ENCODE measurements at places on chromosomes 13 and 19. TPM values are rescaled to one million over a fixed set of nuclear protein-coding genes. Genes with fewer than 3 reads are reported as not detected.
A peak's percentile ranks its signal among the peaks of the same experiment; 100 is the strongest.

DNA sequence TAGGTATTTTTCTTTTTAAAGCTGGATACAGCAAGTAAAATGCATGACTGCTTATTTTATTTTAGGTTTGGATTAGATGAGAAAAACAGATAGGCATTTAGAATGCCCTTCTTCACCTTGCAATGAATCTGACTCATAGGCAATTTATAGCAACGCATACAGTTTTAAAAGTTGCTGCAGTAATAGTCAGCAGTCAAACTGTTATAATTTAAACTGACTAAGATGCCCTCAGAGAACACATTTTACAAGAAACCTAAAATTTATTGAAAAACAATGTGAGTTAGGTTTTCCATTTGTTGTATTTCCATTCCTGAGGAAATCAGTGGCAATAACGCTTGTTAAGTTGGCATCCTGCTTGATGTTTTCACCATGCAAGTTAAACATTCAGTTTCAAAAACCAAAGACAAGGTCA, 1128.2 kb upstream of the PCDH9 start:
- DNase-seq, result no peak
- no peaks in the 10 kb centered on the region for H3K27me3 ChIP-seq
- no peaks in the 10 kb centered on the region for H3K4me1 ChIP-seq

GRCh38 chr19:42189133-42189532, 28.3 kb downstream of the DEDD2 start:
- H3K4me1 ChIP-seq, result no peaks in the 10 kb centered on the region
- H3K27me3 ChIP-seq, result no peaks in the 10 kb centered on the region
- no peak for DNase-seq
- H3K4me3 ChIP-seq, result no peak overlapping the region

DNA sequence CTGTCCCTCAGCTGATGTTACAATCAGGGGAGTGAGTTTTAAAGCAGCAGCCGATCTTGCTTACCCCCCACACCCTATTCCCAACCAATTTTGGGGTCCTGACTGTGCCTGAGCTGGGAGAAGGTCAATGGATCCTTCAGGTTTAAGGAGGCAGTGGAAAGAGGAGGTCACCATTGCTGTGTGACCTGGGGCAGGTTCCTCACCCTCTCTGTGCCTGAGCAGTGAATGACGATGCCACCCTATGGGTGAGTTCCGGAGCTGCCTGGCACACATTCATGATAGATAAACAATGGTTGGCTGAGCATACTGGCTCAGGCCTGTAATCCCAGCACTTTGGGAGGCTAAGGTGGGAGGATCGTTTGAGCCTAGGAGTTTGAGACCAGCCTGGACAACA, 20.3 kb upstream of the JUND start:
- no peaks in the 10 kb centered on the region for H3K27me3 ChIP-seq
- peak overlapping the region; percentile 100 for H3K27ac ChIP-seq
- no peak overlapping the region for H3K4me3 ChIP-seq
- DNase-seq, result no peak
- H3K36me3 ChIP-seq, result no peaks in the 10 kb centered on the region
- H3K4me1 ChIP-seq, result peaks cover 36% of the 10 kb centered on the region

GRCh38 chr19:772730-773436, 22.0 kb downstream of the MISP start:
- H3K4me3 ChIP-seq, result no peak overlapping the region
- no peak overlapping the region for H3K27ac ChIP-seq
- no peaks in the 10 kb centered on the region for H3K4me1 ChIP-seq
- DNase-seq, result no peak
- no peaks in the 10 kb centered on the region for H3K36me3 ChIP-seq
- H3K27me3 ChIP-seq, result no peaks in the 10 kb centered on the region

- no peaks in the 10 kb centered on the region for H3K36me3 ChIP-seq
- DNase-seq, result no peak
- H3K4me3 ChIP-seq, result no peak overlapping the region
- peaks cover 22% of the 10 kb centered on the region for H3K4me1 ChIP-seq
- H3K27ac ChIP-seq, result peak overlapping the region; percentile 81
Measured at GRCh38 chr13:44843403-44843802, 145.9 kb downstream of the NUFIP1 start.

GRCh38 chr19:3047496-3048189, 14.7 kb downstream of the TLE5 start:
- peaks cover 10% of the 10 kb centered on the region for H3K4me1 ChIP-seq
- H3K4me3 ChIP-seq, result peak overlapping the region; percentile 58
- H3K27ac ChIP-seq, result peak overlapping the region; percentile 58
- H3K36me3 ChIP-seq, result no peaks in the 10 kb centered on the region

DNA sequence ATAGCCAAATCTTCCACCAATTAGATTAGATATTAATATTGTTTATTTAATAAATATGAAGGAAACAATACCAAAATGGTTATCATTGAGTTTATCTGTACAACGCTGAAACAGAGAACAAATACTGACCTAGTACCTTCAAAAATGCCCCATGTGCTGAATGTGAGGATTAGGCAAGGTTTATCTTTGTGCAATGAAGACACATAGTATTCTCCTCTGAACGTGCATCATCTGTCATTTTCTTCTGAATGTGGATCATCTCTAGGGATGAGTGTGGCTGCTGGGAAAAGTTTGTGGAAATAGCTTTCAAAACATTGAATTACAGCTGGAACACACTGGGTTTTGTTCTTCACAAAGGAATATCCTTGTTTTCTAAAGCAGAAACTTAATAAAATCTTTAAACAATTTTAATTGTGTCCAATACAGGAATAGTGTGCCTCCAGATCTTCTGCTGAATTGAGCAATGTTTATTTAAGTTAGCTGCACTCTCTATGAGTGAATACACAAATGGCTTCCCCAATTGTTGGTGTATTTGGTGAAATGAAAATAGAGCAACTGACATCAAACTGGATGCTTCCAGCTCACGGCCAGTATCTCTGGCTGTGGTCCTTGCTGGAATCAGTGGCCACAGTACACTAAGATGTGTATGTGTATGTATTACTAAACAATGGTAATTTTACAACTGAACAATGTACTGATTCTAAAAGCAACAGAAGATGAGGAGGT, 6.7 kb downstream of the COL4A1 start:
- peak overlapping the region; percentile 70 for H3K27ac ChIP-seq
- no peak for DNase-seq
- peak overlapping the region; percentile 84 for H3K4me3 ChIP-seq
- peaks cover 24% of the 10 kb centered on the region for H3K4me1 ChIP-seq
- no peaks in the 10 kb centered on the region for H3K27me3 ChIP-seq
- H3K36me3 ChIP-seq, result no peaks in the 10 kb centered on the region

Gene TNFRSF19
- total RNA-seq, result 0.85 TPM

DNA sequence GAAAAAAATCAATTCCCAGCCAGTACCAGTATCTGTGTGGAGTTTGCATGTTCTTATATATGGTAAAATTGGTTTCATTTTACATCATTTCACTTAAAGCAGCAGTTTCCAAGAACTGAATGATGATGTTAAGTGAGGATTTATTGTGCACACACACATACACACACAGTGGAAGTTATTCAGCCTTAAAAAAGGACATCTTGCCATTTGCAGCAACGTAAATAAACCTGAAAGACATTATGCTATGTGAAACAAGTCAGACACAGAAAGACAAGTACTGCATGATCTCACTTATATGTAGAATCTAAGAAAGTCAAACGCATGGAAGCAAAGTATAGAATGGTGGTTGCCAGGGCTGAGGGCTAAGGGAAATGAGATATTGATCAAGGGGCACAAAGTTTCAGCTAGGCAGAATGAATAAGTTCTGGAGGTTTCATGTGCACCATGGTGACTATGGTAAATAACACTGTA, 5.3 kb downstream of the SIGLECL1 start:
- H3K4me3 ChIP-seq, result no peak overlapping the region
- no peak overlapping the region for H3K27ac ChIP-seq
- no peaks in the 10 kb centered on the region for H3K4me1 ChIP-seq
- H3K27me3 ChIP-seq, result no peaks in the 10 kb centered on the region

- H3K36me3 ChIP-seq, result peaks cover 24% of the 10 kb centered on the region
- H3K27ac ChIP-seq, result peak overlapping the region; percentile 93
- H3K27me3 ChIP-seq, result no peaks in the 10 kb centered on the region
Measured at GRCh38 chr19:7533281-7533885, 2.1 kb upstream of the PNPLA6 start.

DNA sequence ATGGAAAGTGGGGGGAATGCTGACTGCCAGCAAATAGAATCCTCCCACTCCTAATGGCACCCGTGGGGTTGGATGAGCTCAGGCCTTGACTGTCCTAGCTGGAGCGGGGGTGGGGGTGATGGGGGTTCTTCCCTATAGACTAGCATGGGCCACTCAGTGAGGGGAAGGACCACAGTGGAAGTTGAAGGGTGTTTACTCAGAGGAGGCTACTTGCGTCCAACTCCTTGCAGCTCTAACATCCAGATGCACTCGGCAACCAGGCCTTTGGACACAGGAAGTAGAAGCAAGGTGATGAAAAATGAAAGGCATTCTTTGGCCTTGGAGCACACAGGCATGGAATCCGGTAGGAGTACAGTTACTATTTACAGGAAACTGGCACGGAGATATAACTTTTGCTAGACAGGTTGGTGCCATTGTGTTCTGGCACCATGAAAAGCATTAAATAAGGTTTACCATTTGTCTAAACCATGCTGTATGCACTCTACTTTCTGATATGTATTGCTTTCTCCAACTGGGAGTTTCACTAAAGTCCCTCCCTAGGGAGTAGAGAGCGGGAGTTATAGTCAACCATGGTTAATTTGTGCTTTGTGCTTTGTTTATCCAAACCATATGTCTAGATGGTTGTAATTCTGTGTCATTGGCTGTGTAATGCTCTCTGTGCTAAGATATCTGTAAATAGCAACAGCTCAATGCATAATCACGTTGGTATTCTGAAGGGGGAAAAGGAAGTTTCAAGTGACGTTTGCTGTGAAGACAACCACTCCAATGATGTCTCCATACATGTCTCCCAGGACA, 125.3 kb downstream of the TSHZ3 start:
- no peak for DNase-seq
- H3K4me3 ChIP-seq, result no peak overlapping the region
- H3K27ac ChIP-seq, result no peak overlapping the region
- no peaks in the 10 kb centered on the region for H3K36me3 ChIP-seq
- no peaks in the 10 kb centered on the region for H3K4me1 ChIP-seq

DNA sequence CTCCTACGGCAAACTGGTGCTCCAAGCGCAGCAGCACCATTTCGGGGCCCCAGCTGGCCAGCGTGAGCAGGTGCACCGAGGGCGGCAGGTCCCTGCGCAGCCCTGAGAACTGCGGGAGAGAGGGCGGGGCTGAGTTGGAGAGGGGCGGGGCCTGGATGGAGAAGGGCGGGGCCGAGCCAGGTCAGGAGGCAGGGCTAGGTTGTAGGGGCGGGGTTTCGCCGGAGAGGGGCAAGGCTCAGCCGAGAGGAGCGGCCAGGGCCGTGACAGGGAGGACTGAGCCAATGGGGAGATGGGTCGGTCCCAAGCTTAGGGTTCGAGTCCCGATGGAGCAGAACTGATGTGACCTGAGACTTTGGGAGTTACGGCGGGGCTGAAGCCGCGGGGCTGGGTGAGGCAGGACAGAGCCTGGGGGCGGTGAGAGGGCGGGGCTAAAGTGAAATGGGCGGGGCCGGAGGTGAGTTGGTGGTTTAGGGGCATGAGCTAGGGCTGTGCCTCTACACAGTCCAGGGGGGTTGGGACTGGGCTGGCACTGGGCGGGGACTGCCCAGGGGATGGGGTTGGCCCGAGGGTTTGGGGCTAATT, 19.0 kb downstream of the MAN2B1 start:
- H3K27me3 ChIP-seq, result no peaks in the 10 kb centered on the region
- DNase-seq, result no peak
- H3K4me1 ChIP-seq, result peaks cover 6% of the 10 kb centered on the region
- no peak overlapping the region for H3K27ac ChIP-seq

- no peaks in the 10 kb centered on the region for H3K36me3 ChIP-seq
- H3K4me3 ChIP-seq, result no peak overlapping the region
- no peak overlapping the region for H3K27ac ChIP-seq
- no peaks in the 10 kb centered on the region for H3K4me1 ChIP-seq
- no peaks in the 10 kb centered on the region for H3K27me3 ChIP-seq
Measured at GRCh38 chr13:23445794-23446193, 12.3 kb upstream of the SACS start.

- no peak for DNase-seq
- no peak overlapping the region for H3K4me3 ChIP-seq
- H3K27ac ChIP-seq, result no peak overlapping the region
- H3K27me3 ChIP-seq, result no peaks in the 10 kb centered on the region
Measured at GRCh38 chr13:75324413-75324940, 157.5 kb downstream of the TBC1D4 start.

DNA sequence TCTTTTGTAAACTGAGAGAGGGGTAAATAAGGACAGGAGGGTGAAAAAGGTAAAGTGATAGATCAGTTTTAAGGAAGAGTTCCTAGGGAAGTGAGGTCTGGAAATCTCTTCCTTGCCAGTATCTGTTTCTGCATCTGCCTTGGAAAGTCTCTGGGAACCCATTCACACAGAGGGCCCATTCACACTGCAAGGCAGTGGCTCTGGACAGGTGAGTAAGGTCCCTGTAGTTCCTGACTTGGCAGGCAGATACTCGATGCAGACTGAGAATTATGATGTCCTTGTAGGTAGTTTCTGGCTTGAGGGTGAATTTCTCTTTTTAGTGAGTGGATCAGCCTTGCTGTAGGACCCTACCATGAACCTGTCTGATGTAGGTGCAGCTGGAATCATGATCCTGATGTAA, 293.3 kb downstream of the NALCN start:
- no peak overlapping the region for H3K27ac ChIP-seq
- no peak for DNase-seq
- no peaks in the 10 kb centered on the region for H3K27me3 ChIP-seq
- H3K36me3 ChIP-seq, result no peaks in the 10 kb centered on the region

Gene RFPL4A
- total RNA-seq, result not detected

All from ascending aorta (tissue), 2 donors.